Activated naive CD8-positive, alpha-beta T cell treated with anti-CD3 and anti-CD28 coated beads, Interleukin-2, amount 10 ng/mL, durations not matched to agents 7 days and 5 days (primary cell): ENCODE measurements at places on chromosomes 11 and 22. TPM values are rescaled to one million over a fixed set of nuclear protein-coding genes. Genes with fewer than 3 reads are reported as not detected.

Gene TMEM121B
- 0.08 TPM for total RNA-seq

Gene INSC
- total RNA-seq = 0.23 TPM

Gene POTEH
- total RNA-seq = not detected

Gene UPK3A
- total RNA-seq = not detected

Gene WNT11
- total RNA-seq = 1.4 TPM

Gene CSRP3
- not detected for total RNA-seq

GRCh38 chr22:36649066-36649465 is 54.5 kb downstream of the CACNG2 start:
- no peak for DNase-seq

- DNase-seq = no peak
Measured at GRCh38 chr11:113518716-113519495, 43.7 kb upstream of the DRD2 start.

DNA sequence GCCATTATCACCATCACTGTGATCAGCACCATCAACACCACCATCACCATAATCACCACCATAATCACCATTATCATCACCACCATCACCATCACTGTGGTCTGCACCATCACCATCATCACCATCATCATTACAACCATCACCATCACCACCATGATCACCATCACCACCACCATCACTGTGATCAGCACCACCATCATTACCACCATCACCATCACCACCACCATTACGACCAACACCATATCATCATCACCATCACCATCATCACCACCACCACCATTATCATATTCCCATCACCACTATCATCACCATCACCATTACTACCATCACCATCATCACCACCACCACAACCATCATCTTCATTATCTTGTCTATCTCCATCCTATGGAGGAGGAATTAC is 125.2 kb downstream of the PHF21B start:
- no peak for DNase-seq

GRCh38 chr11:44983786-44984185 is 33.1 kb upstream of the TP53I11 start:
- no peak for DNase-seq

- DNase-seq = no peak
Measured at GRCh38 chr22:28882545-28882877, 861 bp upstream of the ZNRF3 start.

- DNase-seq = no peak
Measured at GRCh38 chr11:128507936-128508335, 79.4 kb downstream of the ETS1 start.

GRCh38 chr11:61054927-61055562 is 47.2 kb upstream of the CD5 start:
- DNase-seq = no peak

- DNase-seq = no peak
Measured at GRCh38 chr22:45321827-45322226, 12.1 kb downstream of the FAM118A start.

DNA sequence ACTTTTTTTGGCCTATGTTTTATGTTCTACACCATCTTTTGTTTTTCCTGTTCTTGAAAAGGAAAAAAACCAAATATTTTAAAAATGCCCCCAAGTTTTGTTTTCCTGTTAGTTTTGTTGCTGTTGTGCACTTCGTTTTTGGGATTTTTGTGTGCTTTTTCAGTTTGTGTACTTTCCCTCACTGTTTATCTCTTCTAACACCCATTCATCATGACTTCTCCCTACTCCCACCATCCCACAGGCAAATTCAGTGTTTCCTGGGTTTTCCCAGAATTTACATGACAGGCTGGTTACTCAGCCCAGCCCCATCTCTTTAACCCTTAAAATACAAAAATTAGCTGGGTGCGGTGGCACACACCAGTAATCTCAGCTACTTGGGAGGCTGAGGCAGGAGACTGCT is 15.6 kb downstream of the TMEM123 start:
- no peak for DNase-seq

- no peak for DNase-seq
Measured at GRCh38 chr11:128135451-128135850, 451.9 kb downstream of the ETS1 start.

GRCh38 chr22:47161631-47162030 is 399.2 kb downstream of the TBC1D22A start:
- DNase-seq = peak; percentile 11

DNA sequence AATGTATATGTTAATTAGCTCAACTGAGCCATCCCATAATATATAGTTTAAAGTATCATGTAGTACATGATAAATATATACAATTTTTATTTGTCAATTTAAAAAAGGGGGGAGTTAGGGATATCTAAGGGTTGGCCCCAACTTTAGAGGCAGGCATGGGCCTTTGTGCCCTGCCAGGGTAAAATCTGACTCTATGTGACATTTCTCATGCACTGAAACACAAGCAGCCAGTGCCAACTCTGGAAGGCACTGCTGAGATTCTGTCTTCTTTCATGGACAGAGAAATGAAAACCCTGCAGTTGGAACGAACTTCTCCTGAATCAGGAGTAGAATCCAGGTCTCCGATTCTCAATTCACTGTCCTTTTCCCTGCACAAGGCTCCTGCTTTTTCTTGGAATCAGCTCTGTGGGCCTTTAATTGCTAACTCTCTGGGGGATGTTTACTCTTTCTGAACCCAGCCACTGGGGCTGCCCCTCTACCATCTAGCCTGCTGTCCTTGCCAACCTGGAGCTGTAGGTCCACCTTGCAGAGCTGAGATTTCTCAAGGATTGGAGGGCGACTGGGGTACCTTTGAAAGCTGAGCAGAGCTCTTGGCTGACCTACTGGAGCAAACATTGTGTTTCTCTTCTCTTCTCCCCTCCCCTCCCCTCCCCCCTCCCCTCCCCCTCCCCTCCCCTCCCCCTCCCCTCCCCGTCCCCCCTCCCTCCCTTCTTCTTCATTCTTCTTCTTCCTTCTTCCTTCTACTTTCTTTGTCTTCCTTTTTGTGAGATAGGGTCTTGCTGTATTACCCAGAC is 26.7 kb downstream of the SLC5A1 start:
- DNase-seq = no peak

DNA sequence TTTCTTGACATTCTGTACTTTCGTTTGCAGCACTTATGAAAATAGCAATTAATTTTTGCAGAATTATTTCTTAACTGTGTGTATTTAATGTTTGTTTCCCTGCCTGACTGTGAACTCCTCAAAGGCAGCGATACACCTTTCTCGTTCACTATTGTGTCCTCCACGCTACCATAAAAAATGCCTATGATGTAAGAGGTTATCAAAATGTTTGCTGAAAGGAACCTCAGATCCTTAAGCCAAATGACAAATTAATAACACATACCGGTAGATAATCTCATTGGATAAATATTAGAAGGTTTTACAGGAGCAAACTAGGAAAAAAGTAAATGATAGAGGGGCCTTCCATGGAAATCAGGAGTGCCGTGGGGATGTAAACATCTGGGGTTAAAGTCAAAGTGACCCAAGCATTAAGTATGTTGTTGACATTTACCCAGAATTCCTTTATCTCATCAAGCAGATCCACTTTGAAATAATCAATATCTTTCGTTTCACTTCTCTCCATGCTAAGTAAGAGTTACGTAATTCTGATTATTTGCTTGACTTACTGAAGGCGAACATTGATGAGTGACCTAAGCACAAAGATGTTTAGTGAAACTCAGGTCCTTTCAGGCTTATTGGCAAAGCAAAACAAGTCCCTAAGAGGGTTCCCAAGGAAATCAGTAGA is 2.6 kb upstream of the OOSP3 start:
- DNase-seq = no peak

- DNase-seq = no peak
Measured at GRCh38 chr22:40534379-40535188, 101.9 kb downstream of the MRTFA start.
